GF-D8 (cell line): ENCODE measurements at places on chromosomes 4 and X.

DNA sequence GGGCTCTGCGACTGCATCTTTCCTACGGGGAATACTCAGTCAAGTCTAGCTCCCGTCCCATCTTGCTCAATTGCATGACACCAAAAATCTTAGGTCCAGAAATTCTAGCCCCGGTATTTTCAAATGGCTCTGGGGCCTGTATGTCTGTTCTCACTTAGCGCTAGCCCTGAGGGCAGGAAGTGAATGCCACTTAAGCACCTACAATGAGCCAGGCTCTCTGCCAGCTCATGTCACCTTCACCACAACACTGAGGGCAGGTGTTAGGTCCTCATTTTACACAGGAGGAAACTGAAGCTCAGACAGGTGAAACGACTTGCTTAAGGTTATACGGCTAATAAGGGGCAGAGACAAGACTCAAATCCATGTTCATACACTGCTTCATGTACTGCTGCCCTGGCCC, 282.8 kb downstream of the PPP1R2C start:
- no peak for DNase-seq

- DNase-seq, result no peak
Observed at GRCh38 chrX:16914058-16914457, 32.4 kb upstream of the REPS2 start.

- no peak for DNase-seq
Observed at GRCh38 chrX:129783291-129783713, 3.6 kb downstream of the SASH3 start.

GRCh38 chr4:112284662-112285411, 867 bp downstream of the TIFA start:
- DNase-seq, result no peak

DNA sequence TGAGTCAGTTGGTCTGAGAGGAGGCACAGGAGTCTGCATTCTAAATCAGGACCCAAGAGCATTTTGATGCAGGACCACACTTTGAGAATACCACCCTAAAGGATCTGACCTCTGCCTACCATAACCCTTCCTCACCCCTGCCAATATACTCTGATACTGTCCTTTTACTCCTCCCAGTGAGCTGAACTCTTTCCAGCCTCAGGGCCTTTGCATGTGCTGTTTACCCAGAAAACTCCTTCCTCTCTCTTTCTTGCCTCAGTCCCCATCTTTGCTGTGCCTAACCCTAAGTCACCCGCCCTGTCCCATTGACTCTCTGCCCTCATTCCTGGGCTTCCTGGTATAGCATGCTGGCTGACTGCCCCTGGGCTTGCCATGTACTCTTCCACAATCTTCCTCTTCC, 54.7 kb downstream of the OCRL start:
- DNase-seq, result no peak

GRCh38 chr4:187251896-187252295, 528.2 kb upstream of the FAT1 start:
- no peak for DNase-seq

- no peak for DNase-seq
Observed at GRCh38 chrX:154829926-154830442, 4.5 kb downstream of the SMIM9 start.

GRCh38 chr4:78185117-78185516, 128.0 kb downstream of the FRAS1 start:
- DNase-seq, result no peak

DNA sequence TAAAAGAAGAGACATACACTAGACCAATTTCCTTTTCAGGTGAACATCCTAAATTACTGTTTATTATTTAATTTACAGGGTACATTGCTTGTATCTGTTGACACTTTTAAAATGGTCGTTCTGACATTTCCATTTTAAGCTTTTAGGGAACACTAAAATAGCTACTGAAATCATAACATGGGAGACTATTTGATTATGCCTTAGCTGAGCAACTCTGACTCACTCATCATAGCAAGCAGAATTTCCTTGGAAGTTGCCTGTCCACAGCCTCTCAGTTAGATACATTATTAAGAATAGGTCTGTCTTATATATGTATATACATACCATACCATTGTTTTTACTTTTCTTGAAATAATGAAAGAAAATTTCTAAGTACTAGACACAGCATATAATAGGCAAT, 22.0 kb downstream of the GUCY1B1 start:
- no peak for DNase-seq

GRCh38 chr4:176902710-176903323, 110.1 kb upstream of the VEGFC start:
- DNase-seq, result no peak

DNA sequence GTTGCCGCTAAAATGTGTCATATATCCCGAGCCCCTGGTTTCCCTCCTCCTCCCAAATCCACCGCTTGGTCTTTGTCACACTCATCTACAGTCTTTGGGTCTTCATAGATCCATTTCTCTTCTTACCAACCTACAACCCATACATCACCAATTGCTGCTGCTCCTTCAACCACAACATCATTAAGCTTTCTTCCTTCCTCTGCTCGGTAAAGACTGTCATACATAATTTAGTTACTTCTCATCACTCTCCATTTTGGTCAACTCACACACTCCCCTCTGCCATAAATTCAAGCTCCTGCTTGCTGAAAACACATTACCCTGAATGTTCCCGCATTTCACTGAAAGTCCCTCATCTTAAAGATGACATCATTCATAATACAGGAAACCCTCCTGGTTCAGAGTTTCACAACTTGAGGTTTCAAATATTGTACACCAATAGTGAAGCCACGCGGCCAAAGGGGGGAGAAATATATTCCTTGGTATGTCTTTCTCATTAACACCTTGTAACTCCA, 1.7 kb upstream of the DCTD start:
- DNase-seq, result peak; percentile 21

- DNase-seq, result no peak
Observed at GRCh38 chrX:68596871-68597270, 50.6 kb upstream of the STARD8 start.

- no peak for DNase-seq
Observed at GRCh38 chr4:173446416-173446815, 47.5 kb upstream of the SCRG1 start.

DNA sequence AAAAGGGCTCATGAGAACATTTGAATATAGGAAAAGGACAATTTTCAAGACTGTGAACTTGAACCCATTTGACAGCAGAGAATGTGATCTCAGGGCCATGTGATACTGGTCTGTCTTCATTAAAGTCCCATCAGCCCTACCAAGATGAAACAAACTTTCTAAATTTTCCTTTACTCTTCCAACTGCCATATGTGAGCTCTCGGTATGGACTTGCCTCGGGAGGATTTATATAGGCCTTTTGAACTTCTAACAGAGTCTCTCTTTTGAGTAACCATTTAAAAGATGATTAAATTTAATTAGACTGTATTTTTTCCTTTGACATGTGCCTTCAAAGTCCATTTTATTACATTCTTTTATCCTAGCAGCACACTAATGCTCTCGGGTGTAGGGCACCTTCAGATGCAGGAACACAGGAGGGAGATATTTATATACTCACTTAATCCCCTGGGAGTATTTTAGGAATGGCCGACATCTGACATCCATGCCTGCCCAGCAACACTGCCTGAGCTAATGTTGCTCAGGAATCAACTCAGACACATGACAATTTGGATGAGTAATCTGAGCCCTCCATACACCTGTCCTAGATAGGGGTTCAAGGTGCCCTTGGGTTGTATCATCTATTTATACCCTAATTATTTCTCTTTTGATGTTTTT, 155.0 kb downstream of the SLC7A11 start:
- DNase-seq, result no peak

- no peak for DNase-seq
Observed at GRCh38 chr4:110867251-110867960, 244.5 kb upstream of the PITX2 start.

DNA sequence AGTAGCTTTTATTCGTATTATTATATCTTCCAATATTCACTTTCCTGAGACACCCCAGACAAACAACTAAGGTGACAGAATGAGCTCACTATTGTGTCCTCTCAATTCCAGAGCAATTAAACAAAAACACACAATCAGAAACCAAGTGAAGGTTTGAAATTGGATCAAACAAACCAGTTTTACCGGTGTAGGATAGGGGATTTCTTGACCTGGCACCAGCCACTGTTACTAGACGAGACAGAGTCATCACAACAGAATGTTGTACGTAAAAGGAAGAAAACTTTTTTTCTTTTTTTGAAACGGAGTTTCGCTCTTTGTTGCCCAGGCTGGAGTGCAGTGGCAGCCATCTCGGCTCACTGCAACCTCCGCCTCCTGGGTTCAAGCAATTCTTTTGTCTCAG, 43.7 kb downstream of the LDOC1 start:
- no peak for DNase-seq

GRCh38 chr4:137452799-137453198, 79.5 kb downstream of the PCDH18 start:
- DNase-seq, result no peak

DNA sequence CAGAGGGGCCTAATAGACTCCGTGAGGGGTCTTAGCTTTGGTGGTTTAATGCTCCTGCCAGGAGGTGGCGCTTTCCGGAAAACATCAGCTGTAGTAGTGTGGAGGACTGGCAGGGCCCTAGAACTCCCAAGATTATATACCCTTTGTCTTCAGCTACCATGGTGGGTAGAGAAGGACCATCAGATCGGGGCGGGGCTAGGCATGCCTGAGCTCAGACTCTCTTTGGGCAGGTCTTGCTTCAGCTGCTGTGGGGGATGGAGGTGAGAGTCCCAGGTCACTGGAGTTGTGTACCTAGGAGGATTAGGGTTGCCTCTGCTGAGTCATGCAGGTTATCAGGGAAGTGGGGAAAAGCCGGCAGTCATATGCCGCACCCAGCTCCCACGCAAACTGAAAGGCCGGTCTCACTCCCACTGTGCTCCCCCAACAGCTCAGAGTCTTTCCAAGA, 63.0 kb upstream of the AGA start:
- no peak for DNase-seq

- peak; percentile 5 for DNase-seq
Observed at GRCh38 chrX:127708155-127708554, 344.0 kb downstream of the ACTRT1 start.

GRCh38 chrX:37330642-37331041, 18.5 kb upstream of the PRRG1 start:
- no peak for DNase-seq

- DNase-seq, result no peak
Observed at GRCh38 chrX:85619962-85620361, 240.5 kb upstream of the POF1B start.

GRCh38 chr4:186669159-186669731, 54.4 kb downstream of the FAT1 start:
- DNase-seq, result no peak

- DNase-seq, result no peak
Observed at GRCh38 chr4:85512446-85513205, 37.7 kb downstream of the ARHGAP24 start.

GRCh38 chr4:64781737-64782326, 372.6 kb upstream of the TECRL start:
- no peak for DNase-seq

DNA sequence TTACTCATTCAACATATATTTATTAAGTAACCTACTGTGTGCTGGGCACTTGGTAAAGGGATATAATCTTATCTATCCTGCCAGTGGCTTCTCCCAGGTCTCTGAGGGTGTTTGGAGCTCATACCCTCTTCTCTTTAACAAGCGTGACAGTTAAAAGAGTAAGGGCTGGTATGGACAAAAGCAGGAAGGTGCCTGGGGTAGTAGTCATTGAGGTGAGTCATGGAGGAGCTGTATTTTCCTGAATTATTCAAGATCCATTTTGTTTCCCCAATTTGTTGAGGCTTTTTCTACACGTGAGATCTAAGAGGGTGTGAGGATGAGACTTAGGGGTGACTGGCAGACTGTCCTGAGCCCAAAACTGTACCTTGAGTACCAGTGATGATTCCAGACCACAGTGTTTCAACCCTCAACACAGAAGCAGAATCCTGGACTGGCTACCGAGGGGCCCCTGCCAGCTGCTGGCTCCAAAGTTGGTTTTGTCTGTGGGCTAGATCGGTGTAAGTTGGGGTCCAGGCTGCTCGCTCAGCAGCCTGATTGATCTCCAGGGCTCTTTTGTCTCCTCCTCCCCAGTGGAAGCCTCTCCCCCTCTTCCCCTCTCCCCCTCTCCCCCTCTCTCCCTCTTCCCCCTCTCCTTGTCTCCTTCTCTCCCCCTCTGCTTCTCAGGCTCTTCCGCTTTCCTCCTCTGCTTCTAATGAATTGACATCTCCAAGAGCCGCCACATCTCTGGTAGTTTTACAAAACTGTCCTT, at the start of gene DRP2:
Gene DRP2 (plus strand): TSS at position 671 of the 748 bp plus-strand sequence. CDS start 11,862 bp downstream, outside the sequence.
- DNase-seq, result no peak

- no peak for DNase-seq
Observed at GRCh38 chr4:24668956-24669355, 84.6 kb upstream of the DHX15 start.

- DNase-seq, result no peak
Observed at GRCh38 chr4:8323947-8324555, 54.5 kb downstream of the HTRA3 start.

- DNase-seq, result no peak
Observed at GRCh38 chrX:51955200-51955599, 61.8 kb downstream of the MAGED1 start.

DNA sequence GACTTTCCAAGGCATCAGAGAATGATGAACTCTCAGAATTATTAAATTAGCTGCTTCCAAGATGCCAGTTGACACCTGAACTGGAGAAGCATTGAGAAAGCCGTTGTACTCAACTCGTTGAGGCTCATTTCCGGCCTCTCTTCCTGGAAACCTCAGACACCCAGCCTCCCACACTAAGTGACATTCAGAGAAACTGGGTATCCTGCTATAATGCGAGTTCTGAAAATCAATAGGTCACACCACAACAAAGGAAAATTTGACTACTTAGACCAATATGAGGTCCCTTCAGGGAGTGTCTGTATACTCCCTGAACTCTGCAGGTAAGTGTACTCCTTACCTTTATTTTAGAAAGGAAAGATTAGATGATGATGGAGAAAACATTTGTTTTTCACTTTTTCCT, 51.2 kb downstream of the ENPEP start:
- no peak for DNase-seq

GRCh38 chr4:183557611-183558010, 52.8 kb downstream of the ING2 start:
- DNase-seq, result no peak

GRCh38 chr4:122747883-122748282, 15.4 kb downstream of the BBS12 start:
- DNase-seq, result no peak

- DNase-seq, result peak; percentile 30
Observed at GRCh38 chrX:1534301-1535168, 2.5 kb downstream of the P2RY8 start.

GRCh38 chr4:40579983-40580382, 49.7 kb downstream of the RBM47 start:
- no peak for DNase-seq

DNA sequence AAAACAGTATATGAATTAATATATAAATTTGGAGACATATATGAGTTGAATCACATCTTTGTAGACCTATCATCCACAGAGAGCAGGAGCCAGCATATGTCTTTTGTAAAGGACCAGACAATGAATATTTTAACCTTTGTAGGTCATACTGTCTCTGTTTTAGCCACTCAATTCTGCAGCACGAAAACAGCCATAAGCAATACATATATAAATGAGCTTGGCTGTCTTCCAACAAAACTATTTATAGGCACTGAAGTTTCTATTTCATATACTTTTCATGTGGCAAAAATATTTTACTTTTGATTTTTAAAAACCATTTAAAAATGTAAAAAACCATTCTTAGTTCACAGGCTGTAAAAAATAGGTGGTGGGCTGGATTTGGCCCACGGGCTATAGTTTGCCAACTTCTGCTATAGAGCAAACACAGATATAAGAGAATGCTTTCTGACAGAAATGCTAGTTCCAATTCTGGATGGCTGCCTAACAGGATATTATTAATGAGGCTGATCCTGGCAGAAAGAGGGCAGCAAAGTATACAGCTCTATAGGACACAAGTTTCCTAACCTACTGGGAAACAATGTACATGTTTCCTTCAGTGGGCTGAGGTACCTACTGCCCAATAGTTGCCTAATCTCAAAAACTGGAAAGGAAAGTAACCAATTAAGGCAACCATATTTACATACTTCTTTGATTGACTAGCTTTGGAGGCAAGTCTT, 58.1 kb upstream of the UCP1 start:
- no peak for DNase-seq
